M059J (cell line): ENCODE measurements at places on chromosomes 7 and 10. TPM values are rescaled to one million over a fixed set of nuclear protein-coding genes. Genes with fewer than 3 reads are reported as not detected.

DNA sequence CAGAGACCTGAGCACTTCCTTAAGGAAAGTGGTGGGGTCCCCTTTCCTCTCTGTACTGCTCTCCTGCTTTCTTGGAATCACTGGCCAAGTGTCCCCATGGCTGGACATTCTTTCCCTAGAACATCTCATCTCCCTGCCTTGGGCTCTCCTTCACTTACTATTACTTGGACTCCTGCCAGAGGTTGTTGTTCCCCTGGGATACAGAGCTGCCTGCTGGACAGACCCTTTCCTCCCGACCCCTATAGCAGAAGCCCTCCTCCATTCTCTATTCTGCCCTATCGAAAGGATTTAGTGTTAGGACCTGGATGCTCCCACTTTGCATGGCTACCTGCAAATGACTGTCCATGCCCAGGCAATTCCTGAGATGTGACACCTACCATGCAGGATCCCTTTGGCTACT, 164.3 kb upstream of the PODXL start:
- no peak for DNase-seq

Gene C10orf67
- 0.02 and 0.05 TPM in 2 replicates for total RNA-seq

- no peak for DNase-seq
Measured at GRCh38 chr10:132904814-132905649, 37.3 kb downstream of the CFAP46 start.

DNA sequence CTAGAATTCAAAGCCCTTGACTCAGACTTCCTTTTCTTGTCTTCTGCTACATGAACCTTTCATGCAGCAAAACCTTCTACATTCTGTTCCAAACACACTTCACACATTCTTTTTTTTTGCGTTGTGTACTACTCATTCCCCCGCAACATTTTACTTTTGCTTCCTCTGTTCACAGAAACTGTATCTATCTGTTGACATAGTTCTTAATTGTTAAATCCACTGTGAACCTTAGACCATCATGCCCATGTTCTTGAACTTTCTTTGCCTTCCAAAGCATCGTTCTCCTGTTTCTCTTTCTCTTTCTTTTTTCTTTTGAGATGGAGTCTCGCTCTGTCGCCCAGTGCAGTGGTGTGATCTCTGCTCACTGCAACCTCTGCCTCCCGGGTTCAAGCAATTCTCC, 14.2 kb downstream of the CCSER2 start:
- DNase-seq = no peak

Gene PTPRE
- 3.7 and 6.4 TPM in 2 replicates for total RNA-seq

DNA sequence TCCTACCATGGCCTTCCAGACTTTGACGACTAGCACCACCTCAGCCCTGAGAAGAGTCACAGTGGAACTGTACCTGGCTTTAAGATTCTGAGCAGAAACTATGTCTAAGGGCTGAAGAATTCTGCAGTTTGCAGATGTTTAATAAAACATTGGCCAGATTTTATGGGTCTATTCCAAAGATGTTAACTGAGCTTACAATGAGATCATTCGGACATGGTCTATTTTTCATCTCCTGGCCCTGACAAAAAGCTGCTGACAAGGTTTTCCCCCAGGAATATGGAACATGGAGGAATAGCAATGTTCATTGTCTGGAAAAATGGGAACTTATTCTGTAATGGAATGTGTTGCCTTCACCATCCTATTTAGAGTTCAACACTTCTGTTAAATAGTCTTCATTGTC, 66.4 kb downstream of the PTF1A start:
- no peak for DNase-seq

DNA sequence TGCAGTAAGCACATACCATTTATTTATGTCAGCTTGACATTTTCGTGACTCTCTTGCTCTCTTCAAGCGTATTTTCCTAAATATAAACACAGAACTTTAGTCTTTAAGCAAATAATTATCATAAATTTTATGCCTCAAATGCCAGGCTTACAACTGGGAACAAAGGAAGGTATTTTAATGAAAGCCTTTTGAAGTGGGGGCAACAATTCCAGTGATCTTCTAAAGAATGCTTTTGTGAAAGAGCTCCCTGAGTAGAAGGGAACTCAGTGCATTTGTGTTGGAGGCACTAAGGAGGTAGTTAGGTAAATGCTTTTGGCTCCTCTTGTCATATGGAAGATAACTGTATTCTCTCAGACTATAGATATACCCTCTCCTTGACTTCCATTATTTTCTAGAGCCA, 104.9 kb downstream of the VPS50 start:
- no peak for DNase-seq

GRCh38 chr7:18513343-18513742, 17.8 kb downstream of the HDAC9 start:
- DNase-seq = no peak

DNA sequence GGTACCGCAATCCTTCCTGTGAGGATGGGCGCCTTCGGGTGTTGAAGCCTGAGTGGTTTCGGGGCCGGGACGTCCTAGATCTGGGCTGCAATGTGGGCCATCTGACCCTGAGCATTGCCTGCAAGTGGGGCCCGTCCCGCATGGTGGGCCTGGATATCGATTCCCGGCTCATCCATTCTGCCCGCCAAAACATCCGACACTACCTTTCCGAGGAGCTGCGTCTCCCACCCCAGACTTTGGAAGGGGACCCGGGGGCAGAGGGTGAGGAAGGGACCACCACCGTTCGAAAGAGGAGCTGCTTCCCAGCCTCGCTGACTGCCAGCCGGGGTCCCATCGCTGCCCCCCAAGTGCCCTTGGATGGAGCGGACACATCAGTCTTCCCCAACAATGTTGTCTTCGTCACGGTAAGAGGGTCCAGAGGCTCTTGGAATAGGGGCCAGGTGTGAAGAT, 1.7 kb downstream of the MEPCE start:
- no peak for DNase-seq

GRCh38 chr10:6667679-6668270, 87.7 kb upstream of the PRKCQ start:
- peak; percentile 34 for DNase-seq

Gene SLC18A3
- total RNA-seq = not detected in 2 replicates

DNA sequence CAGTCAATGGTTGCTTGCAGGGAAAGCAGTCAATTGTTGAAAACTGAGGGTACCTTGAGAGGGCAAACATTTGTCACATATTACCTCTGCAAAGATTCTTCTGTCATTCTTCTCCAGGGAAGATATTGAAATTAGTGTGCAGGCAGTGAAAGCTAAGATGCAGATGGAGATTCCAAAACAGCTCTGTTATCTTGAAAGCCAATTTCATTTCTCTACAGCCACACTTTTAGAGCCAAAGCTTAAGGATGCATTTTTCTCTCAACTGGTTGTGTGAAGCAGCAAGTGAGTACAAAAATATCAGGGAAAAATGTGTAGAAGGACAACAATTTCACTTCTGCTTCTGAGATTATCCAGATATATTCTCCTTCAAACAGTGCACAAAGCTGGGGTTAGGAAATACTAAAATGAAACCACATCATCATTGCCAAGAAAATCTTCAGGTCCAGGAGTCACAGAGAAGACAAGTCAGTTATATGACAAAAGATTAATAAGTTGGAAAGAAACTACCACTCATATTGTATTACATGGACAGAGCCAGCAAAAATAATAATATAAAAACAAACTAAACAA, 16.3 kb downstream of the SGMS1 start:
- DNase-seq = no peak

- no peak for DNase-seq
Measured at GRCh38 chr7:156612930-156613329, 27.6 kb upstream of the RNF32 start.

Gene LRRC18
- total RNA-seq = not detected in 2 replicates

Gene SDK1
- under 0.01 and 0.27 TPM in 2 replicates for total RNA-seq

GRCh38 chr7:150968734-150969372, 9.3 kb downstream of the KCNH2 start:
- no peak for DNase-seq

GRCh38 chr7:106281585-106282318, 3.0 kb downstream of the NAMPT start:
- no peak for DNase-seq

Gene BHLHA15
- total RNA-seq = not detected in 2 replicates

Gene HMX3
- not detected in 2 replicates for total RNA-seq

DNA sequence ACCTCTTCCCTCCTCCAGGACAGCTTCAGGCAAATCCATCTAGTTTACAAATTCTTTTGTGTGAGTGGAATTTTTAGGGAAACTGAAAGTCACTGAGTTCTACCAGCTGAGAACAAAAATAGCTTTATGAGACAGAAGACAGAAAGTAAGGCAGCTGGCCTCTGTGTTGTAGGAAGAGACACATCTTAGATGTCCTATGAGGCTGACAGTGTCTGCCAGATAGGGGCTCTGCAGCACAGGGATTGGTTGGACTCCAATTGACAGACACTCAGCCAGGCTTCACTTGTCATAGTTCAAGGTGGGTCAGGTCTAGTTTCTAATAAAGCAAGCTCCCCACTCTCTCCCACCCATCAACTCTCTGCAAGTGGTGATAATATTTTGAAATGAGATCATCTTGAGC, 574.9 kb downstream of the CCSER2 start:
- no peak for DNase-seq

DNA sequence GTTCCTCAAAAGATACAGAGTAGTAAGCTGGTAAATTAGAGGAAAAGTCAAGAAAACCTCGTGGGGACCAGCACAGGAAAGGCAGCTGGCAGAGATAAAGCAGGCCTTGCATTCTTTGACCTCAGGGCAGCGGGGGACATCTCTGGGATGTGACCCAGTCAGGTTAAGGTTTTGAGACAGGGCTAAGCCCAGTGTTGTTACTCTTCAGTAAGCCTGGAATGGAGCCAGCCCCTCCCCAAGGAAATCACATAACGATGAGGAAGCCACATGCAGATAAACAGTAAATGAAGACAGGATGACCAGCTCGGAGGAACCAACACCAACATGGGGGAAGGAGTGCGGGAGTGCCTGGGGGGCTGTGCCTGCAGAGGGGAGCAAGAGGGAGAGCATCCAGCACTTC, 99.6 kb downstream of the JAZF1 start:
- DNase-seq = peak; percentile 56

- peak; percentile 50 for DNase-seq
Measured at GRCh38 chr10:101693978-101694673, 844 bp downstream of the FBXW4 start.

DNA sequence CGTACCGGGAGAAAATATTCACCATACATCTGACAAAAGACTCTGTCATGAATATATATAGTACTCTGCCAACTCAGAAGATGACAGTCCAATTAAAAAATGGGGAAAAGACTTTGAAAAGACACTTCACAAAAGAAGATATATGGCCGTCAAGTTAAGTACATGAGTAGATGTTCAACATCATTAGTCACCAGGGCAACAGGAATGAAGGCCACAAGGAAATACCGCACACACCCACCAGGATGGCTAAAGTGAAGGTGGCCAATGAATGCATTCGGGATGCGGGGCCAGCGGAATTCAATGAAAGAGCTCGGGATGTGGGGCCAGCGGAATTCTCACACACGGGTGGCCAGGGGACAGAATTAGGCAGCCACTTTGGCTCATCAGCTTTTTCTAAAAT, 42.2 kb downstream of the MAD1L1 start:
- peak; percentile 85 for DNase-seq

DNA sequence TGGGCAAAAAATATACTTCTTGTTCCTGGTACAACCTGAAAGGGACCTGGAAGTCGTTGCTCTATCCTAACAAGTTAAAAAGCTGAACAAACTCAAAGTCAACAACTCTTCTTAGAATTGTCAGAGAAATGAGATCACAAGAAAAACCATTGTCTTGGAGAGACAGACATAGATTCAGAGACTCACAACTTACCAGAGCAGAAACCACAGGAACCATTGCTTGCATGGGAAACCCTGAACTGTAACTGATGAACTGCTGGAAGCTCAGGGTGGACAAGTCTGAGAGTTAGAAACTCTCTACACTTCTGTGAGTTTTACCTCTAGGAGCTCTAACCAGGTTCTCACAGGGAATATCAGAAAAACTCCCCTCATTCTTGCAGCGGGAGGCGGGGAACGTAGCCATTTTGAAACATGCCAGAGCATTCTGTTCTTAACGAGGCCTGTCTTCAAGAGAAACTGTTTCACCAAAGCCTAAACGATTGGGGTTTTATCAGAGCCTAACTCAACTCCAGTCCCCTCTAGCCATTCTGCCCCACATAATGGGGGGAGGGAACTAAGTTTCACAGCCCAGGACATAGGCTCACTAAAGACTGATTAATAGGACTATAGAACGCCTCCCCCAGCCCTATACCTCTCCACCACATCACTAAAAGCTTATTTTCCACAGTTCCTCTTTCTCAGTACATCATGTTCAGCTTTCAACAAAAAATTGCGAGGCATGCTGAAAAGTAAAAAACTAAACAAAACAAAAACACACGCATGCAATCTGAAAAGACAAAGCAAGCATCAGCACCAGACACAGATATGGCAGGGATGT, 12.0 kb upstream of the GSDME start:
- no peak for DNase-seq
